ENCODE measurements at places on chromosomes 2 and 18.

DNA sequence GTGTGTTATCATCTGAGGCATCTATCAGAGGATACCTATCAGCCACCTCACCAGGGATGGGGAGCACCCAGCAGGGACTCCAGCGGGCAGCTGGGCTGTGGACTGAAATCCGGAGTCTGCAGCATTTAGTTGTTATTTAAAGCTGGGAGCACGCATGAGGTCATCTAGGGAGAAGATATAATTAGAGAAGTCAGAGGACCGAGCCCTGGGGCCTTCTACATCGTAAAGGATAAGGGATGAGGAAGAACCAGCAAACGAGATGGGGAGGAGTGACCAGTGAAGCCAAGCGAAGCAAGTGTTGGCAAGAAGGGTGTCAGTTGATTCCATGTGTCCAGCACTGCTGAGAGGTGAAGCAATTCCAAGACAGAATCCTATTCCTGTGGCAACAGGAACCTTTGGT, 70.3 kb downstream of the STEAP3 start:
- no peak for DNase-seq

GRCh38 chr18:67280486-67281242, 235.9 kb downstream of the DSEL start:
- DNase-seq: no peak

DNA sequence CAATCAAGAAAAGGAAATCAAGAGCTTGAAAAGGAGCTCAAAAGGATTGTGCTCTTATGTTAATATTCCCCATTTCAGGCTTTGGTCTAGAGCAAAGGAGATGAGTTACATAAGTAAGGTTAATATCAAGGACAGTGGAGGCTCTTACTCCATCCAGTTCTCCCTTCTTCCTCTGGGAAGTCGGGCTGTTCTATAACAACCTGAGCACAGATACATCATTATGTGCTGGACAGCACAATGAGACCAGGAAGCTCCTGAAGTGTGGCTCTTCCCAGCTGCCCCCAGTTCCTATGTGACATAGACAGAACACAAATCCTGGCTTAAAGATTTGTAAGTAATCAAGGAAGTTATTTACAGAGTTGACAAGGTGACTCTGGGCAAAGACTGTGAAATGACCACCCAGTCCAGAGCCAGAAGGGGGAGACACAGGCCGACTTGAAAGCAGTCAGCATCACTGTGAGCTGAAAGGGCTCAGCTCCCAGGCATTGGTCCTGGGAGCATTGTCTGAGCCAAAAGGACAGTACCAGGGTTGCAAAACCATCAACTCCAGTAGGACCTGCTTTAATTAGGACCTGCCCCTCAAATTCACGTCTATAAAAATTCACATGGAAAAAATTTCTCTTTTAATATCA, 917.6 kb upstream of the ACVR2A start:
- DNase-seq: peak; percentile 62

DNA sequence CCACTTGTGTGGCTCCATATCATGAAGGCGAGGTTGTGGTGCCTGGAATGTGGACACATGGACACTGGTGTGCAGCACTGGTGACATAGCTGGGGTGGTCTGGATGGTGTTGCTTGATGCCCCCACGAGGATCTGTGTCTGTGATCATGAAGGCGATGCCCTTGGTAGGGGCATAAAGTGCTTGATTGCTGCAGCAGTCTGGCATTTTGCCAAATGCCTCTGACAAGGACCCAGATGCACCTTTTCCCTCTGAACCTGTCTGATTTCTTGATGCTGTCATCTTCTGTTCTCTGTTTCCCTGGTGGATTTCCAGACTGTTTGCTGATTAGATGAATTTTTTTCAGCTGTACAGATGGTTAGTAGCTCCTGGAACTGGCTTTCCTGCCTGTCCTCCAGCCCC, 752.0 kb upstream of the HS6ST1 start:
- DNase-seq: no peak

DNA sequence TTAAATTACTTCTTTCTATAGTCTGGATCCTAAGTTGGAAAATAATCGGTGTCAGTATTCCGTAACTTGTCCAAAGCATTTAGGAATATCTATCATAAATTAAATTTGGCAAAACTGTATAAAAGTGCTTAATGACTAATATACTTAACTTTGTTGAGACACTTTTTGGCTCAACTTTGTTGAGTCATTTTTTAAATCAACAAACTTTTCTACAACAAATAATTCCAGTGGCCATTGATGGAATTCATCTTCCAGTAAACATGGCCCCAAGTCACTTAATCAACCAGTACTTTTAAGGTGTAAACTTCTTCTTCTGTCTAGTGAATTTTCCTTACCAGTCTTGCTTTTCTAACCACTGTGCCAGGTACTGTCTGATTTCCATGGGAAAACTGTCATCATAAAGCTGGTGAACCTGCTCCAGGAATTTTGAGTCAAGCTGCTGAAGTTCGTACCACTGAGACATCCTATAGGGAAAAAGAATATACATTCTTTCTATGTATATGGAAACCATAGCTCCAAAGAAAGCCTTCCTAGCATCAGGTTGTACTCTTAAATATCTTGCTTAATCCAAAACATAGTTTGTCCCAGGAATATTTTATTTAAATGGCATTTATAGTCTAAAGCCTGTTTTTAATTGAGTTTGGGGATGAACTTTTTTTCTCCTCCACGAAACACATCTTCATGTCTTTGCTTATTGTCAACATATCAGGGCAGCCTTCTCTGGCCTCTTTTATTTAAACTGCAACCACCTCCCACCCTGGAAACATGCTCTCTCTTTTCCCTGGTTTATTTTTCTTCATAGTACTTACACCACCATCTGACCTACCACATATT, 4.2 kb downstream of the STAT1 start:
- no peak for DNase-seq

- no peak for DNase-seq
Observed at GRCh38 chr2:188079196-188079595, 212.5 kb upstream of the GULP1 start.

- DNase-seq: peak; percentile 30
Observed at GRCh38 chr18:26621161-26622026, 73.0 kb upstream of the KCTD1 start.

GRCh38 chr18:7414459-7414858, 152.7 kb upstream of the PTPRM start:
- DNase-seq: no peak

DNA sequence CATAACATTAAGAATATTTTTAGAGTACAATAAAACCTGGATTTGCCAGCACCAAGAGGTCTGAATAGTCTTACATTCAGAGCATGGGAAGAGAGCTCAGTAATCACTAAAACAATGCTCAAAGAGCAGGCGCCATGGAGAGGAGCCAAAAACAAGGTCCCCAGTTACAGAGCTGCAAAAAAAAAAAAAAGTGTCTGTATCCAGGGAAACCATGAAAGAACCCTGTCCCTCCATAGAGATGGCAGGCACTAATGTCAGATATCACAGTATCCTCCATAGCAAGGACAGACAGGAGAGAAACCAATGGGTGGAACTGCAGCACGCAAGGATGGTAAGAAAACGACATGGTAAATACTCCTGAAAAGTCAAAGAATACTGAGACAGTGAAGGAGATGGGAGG, 19.5 kb downstream of the FBXO15 start:
- no peak for DNase-seq

GRCh38 chr2:208255557-208256106, 761 bp upstream of the IDH1 start:
- DNase-seq: no peak

DNA sequence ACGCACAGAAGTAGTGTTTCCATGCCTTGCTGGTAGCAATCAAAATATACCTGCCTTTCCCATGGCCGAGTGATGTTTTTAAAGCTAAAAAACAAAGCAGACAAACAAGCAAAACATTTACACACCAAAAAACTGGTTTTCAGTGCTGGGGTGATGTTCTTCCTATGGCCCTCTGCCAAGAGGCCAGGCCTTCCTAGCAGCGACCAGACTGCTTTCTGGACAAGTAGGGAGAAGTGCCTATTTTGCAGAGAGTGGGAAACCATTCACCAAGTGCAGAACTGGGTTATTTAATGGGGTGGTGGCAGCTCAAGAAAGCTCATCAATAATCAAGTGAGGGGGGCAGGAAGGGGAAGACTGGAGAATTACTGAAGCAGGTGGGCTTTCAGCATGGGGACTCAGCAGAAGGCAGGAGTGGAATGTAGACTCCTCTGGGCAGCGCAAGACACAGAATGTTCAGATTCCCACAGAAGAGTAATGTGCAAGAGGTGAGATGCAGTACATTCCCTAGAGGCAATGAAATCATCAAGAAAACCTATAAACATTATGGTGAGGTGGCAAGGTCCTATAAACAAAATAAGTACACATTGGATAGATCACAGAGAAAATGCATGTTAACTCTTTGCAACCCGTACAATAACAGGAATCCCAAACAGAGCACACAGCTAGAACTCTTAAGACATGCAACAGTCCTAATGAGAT, 44.0 kb downstream of the CPO start:
- no peak for DNase-seq

DNA sequence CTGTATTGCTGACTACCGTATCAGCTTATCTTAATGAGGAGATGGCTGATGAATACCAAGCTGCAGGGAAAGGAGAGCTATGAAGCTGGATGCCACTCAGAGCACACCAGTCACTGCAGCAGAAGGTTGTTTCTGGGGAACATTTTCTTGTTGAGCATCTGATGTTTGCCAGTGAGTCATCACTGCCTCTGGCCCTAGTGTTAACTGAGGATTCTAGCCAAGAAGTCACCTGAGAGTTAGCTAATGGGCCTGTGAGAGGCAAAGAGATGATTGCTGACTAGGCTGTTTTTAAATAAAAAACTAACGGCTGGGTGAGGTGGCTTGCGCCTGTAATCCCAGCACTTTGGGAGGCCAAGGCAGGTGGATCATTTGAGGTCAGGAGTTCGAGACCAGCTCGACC, 37.9 kb downstream of the CCDC150 start:
- DNase-seq: peak; percentile 6

DNA sequence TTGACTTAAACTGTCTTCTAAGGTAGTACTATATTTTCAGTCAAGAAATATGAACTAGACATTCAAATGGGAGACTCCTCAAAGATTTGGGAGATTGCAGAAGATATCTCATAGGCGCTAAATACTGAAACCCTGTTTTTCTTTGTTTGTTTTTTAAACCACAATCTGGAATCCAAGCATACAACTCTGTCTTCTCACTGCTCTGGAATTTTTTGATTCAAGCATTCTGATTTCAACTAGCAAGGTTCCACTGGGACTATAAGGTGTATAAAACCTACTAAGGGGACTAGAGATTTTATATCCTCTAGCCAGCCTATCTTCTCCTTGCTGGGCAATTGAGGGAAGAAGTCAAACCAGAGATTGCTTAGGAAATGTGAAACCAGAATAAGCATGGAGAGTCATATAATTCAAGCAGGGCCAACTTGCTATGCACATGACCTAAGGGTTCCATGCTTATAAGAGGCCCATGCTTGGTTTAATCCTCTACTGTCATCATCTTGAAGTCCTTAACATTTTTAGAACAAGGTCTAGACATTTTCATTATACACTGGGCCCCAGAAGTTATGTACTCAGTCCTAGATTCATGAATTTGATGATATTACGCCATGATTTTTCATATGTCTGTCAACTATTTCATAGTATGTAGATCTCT, 405.5 kb downstream of the PARD3B start:
- DNase-seq: no peak

DNA sequence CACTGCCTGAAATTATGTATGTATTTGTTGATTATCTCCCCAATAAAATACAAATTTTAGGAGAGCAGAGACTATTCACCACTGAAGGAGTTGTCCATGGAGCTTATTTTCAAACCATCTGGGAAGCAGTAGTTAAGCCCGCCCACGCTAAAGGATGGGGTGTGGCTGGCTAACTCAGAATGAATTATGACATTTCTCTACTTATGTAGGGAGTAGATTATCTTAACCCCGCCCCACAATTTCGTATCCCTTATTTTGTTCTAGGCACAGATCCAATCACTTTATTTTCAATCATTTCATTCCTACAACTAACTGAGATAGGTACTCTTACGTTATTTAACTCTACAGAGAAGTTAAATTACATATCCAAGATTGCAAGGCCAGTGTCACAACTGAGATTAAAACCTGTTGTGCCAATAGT, 1.4 kb upstream of the LAPTM4A start:
- peak; percentile 61 for DNase-seq

- no peak for DNase-seq
Observed at GRCh38 chr2:53515435-53516332, 251.9 kb upstream of the CHAC2 start.

GRCh38 chr2:147172493-147173188, 672.2 kb upstream of the ACVR2A start:
- DNase-seq: peak; percentile 35

GRCh38 chr18:62017618-62018017, 124.8 kb upstream of the RNF152 start:
- DNase-seq: no peak

DNA sequence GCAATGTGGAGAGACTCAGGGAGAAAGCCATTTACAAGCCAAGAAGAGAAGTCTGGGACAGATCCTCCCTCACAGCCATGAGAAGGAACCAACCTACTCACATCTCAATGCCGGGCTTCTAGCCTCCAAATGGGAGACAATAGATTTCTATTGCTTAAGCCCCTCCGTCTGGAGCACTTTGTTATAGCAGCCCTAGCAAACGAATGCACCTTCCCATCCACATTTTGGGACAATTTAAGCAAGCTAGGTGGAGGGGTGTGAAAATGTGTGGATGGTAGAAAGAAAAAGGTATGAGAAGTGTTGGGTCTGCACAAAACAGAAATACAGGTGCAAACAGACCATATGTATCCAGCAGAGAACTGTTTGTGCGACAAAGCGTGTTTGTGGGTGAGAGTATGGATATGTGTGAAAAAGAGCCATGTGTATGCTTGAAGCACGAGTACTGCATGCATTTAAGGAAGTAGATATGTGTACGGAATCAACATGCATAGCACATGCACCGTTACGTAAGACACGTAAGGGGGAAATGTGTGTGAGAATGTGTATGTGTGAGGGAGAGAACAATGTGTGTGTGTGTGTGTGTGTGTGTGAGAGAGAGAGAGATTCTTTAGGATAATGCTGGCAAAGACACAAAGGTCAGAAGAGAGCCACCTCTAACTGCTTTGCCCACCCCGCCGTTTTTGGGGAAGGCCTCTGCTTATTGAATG, 13.1 kb upstream of the E2F6 start:
- no peak for DNase-seq

- DNase-seq: no peak
Observed at GRCh38 chr2:144083211-144083610, 436.7 kb downstream of the ZEB2 start.

DNA sequence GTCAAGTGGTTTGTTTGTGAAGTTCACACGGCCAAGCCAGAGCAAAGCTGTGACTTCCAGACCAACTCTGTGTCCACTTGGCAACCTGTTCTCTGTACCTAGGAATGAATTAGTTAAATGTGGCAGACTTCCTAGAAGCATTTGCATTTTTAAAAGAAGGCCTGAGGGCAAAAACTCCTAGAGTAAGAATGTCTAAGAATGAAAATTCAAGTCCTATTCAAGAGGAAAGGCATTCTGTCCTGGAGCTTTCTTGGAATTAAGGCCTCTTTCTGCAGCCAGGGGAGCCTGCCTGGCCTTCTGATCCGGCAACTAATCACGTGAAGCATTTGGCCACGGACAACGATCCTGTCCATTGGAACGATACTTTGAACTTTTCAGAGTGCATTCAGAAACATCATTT, 155.0 kb downstream of the SETBP1 start:
- no peak for DNase-seq

All from COLO829 (cell line).